ENCODE measurements at places on chromosomes 7 and 10.

DNA sequence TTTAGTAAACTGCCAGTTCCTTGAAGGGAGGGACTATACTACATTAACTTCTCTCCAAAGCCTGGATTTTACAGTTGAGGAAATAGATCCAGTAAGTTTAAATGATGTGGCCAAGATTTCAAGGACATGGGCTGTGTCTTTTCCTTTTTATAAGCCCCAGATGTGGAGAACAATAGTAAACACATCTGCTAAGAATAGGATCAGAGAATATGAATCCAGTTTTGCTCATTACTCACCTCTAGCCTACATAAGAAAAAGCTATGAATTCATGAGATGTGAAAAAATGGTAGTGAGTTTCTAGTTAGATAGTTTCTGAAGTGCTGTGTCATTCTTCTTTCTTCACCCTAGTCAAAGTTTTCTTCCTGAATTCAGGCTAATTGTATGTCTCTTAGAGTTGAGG is 38.6 kb downstream of the MAGI2 start:
- DNase-seq = no peak

GRCh38 chr7:50619684-50620083 is 54.5 kb upstream of the DDC start:
- DNase-seq = no peak

GRCh38 chr7:50142425-50143017 is 49.5 kb upstream of the ZPBP start:
- DNase-seq = peak; percentile 39

DNA sequence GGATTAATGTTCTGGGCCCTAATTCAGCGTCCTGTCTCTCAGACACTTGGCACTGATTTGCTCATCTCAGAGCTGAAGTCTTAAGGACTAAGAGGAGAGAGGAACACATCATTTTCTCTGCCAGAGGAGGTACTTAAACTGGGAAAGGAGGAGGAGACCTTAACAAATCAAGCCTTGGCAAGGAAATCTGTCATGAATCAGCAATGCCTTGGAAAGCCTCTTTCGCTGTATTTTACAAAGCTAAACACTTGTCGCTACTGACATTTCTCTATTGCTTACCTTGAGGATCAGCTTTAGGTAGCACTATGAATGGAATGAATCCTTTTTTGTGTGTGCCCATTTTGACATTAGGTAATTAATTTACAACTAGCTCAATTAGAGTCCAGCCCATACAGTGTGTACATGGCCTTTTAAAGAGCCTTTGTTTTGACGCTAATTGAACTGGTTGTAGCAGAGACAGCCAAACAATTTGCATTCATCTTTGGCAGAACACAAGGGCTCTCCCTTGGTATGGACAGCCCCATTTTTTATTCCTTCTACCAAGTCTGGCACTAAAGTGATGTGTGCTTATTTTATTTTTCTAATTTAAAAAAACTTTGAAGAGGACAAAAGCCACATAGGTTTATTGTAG is 37.4 kb downstream of the AUTS2 start:
- no peak for DNase-seq

- DNase-seq = no peak
Measured at GRCh38 chr7:51046103-51046466, 263.4 kb upstream of the GRB10 start.

GRCh38 chr7:18756378-18757050 is 261.0 kb downstream of the HDAC9 start:
- no peak for DNase-seq

DNA sequence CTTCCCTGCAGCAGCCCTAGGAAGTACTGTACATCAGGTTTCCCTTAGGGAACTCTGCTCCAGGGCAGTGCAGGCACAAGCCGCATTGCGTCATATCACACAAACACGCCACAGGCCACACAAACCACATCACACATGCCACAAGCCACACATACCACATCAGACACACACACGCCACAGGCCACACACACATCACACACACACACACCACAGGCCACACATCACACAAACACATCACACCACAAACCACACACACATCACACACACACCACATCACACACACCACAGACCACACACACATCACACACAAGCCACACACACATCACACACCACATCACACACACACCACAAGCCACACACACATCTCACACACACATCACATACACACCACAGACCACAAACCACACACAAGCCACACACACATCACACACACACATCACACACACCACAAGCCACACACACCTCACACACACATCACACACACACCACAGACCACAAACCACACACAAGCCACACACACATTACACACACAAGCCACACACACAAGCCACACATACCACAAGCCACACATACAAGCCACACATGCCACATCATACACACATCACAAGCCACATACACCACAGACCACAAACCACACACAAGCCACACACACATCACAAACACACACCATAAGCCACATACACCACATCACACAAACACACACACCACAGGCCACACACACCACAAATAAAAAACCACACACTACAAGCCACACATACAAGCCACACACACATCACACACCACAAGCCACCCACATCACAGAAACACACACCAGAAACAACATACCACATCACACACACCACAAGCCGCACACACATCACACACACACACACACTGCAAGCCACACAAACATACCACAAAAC is 53.4 kb downstream of the TMEM209 start:
- DNase-seq = peak; percentile 54

DNA sequence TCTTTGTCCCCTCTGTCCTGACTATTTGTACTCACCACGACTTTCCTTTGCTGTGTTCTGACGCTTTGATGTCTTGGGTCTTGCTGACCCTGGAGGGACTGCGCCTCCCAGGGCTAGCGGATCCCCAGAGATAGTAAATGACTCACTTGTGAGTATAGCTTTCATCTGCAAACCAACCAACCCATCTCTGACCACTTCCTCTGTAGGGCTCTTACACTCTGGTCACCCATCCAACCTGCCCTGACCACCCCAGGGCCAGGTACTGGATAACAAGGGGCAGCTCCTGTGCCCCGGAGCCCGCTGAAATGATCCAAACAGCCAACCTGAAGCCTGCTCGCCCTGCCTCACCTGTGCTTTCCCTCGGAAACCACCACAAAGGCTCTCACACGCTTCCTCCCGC is 125.2 kb upstream of the CARD11 start:
- no peak for DNase-seq

GRCh38 chr10:30826679-30827078 is 197.1 kb upstream of the LYZL2 start:
- no peak for DNase-seq

- no peak for DNase-seq
Measured at GRCh38 chr7:29479301-29480200, 84.1 kb upstream of the PRR15 start.

GRCh38 chr7:42833411-42833810 is 78.5 kb downstream of the C7orf25 start:
- DNase-seq = no peak

GRCh38 chr7:25643286-25643685 is 415.0 kb upstream of the NPVF start:
- DNase-seq = no peak

- DNase-seq = no peak
Measured at GRCh38 chr10:48456808-48457761, 147.8 kb downstream of the ARHGAP22 start.

DNA sequence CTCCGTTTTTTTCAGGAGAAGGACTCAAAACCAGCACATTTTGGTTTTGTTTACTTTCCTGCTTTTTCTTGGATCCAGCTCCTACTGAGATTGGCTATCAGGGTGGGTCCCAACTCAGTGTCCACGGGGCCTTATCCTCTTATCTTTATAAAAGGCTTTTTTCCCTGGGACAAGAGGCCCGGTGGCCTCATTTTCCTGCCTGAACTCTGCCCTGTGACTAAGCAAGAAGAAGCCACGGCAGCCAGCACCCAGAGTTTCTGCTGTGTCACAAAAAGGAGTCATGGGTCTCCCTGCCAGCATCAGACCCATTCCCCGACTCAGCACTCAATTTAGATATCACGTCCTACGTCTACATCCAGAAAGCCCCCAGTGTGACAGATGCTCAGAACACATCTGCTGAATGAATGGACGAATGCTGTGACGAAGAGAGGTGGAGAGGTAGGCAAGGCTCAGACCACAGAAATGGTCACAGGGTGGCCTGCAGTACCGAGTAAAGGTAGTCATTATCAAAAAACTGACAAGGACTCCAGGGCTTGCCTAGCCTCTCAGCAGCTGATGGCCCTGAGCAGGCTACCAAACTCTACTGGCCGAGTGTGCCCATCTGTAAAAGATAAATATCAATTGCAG is 16.7 kb downstream of the DLG5 start:
- no peak for DNase-seq

GRCh38 chr10:88647061-88647615 is 17.1 kb upstream of the LIPF start:
- DNase-seq = no peak
